KG1 (cell line): ENCODE measurements at places on chromosomes 12 and 14.

DNA sequence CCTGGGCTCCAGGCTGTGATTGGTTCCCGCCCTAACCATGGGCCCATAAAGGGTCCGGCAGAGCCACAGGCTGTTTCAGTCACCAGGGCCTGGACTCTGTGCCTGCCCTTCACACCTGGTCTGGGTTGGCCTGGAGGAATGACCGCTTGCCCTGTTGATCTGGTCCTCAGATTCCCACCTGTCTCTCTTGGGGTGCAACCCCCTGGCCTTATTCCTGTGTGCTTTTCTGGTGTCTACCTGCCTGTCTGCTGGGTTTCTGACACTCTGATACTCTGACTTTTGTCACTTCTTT lies 2.9 kb upstream of the KRT83 start:
- no peak for DNase-seq

DNA sequence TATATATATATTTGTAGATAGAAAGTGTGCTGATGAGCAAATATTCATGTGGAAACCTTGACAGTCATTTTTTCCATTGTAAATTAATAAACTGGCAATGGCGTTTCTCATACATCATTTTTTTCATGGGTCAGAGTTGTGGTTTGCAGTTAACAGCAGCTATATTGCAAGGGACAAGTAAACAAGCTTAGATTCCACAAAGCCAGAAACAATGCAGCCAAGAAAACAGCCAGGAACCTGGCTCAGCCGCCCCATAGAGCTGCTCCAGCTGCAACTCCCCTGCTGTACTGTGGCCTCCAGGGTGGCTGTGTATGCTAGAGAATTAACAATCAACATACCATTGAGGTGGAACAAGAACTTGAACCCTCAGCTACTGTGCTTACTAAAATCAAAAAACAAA lies 298.2 kb downstream of the TMEM132D start:
- no peak for DNase-seq

GRCh38 chr12:74891083-74891668 lies 318.5 kb downstream of the KCNC2 start:
- DNase-seq = no peak

- no peak for DNase-seq
These were observed 103.8 kb downstream of the OSBPL8 start for GRCh38 chr12:76455582-76456345.

GRCh38 chr14:68264260-68264569 lies 444.6 kb downstream of the RAD51B start:
- no peak for DNase-seq

- DNase-seq = no peak
These were observed 758.4 kb downstream of the BCL11B start for GRCh38 chr14:98513558-98513957.

DNA sequence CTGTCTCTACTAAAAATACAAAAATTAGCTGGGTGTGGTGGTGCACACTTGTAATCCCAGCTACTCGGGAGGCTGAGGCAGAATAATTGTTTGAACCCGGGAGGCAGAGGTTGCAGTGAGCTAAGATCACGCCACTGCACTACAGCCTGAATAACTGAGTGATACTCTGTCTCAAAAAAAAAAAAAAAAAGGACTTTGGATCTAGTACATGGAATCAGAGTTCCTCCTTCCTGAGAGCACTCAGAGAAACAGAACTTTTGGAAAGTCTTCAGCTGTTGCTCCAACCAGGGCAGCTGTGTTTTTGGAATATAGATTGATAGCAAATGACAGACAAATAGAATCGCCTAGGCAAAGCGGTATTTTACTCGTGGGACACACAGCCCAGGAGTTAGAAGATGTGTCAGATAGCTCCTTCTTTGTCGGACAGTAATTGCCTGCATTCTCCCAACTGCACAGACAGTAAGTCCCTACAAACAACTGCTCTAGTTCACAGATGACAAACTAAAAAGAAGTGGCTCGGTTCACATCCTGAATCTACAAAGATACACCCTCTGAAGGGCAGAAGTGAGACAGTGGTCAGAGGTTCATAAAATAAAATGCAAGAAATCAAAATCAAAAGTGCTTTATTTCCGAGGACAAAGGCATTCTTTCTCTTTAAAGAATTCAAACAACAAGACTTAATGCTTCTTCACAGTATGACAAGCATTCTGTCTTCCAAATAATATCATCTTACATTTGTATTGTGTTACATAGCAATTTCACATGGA lies 17.1 kb upstream of the NEK9 start:
- DNase-seq = no peak

- DNase-seq = no peak
These were observed 2.2 kb downstream of the TBPL2 start for GRCh38 chr14:55438066-55438683.

DNA sequence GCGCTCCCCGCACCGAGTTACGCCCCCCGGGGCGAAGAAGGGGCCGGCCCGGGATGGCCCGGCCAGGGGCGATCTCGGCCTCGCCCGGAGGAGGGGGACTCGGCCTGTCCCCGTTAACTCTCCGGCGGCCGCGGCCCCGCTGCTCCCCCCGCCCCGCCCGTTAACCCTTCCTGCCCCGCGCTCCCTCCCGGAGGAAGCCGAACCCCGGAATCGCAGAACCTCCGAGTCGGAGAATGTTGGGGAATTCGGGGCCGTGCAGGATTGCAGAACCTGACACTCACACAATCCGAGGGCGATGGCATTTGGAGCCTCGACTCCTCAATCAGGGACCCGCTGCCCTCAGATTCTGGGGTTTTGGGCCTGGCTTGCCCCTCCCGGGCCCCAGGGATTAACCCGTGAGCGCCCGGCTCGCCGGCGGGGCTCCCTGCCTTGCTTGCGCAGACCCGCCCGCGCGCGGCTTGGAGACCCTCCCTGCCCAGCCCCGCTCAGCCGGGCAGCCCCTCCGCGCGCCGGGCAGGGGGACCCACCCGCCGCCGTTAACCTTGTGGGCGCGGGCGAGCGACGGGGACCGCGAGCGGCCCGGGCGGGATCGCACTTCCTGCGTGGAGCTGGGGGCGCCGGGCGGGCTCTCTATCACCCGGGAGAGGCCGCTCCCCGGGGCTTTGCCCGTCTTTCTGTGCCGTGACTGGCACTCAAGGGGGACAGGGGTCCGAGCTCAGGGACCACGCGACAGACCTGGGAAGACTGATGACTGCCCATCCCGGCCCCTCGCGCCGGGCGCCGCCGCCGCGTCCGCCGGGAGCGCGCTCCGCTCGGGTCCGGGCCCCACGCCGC lies 18.8 kb downstream of the BEGAIN start:
- no peak for DNase-seq

DNA sequence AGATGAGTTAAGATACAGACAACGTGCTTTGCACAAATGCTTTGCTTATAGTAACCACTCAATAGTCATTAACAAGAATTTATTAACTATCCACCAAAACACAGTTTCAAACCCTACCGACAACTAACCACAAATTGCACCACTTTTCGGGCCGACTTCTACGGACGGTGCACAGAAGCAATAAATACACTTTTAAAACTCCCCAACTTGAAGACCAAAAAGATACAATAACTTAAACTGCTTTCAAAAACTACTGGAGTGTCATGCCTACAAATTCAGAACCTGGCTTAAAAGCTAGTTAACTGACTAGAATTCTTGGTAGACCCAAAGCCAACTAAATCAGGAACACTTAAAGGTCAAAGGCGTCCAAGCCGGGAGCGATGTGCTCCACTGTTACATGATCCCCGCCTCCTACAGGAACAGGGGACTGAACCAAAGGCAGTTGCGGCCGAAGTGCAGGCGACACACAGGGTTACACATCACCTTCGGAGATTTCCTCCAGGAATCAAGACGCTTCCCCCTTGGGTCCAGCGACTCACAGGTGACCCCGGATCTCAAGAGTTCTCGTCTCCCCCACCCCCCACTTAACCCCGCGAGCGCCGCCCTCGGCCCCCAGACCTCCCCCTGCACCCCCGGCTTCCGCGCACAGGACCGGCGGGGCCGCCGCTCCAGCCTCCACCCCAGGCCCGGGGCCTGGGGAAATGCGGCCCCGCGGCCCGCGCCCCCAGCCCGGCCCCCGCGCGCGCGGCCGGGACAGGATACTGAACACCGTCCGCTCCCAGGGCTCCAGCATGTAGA lies 507 bp downstream of the SPTSSA start:
- DNase-seq = peak; percentile 33

DNA sequence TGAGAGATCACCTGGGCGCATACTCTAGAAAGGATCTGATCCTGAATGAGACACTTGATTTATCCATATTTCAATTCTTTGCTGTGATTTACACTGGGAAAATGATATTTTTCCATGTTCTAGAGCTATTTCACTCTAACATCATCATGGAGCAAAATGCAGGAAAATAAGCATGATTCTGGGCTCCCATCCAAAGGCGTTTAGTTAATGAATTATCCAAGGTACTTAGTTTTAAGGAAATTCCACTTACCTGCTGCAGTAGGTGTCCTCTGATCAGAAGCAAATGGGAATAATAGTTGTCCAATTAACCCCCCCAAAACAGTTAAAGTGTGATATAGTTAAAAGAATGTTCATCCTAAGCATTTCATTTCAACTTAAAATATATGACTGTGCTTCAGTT lies 204.5 kb upstream of the PRKD1 start:
- no peak for DNase-seq

DNA sequence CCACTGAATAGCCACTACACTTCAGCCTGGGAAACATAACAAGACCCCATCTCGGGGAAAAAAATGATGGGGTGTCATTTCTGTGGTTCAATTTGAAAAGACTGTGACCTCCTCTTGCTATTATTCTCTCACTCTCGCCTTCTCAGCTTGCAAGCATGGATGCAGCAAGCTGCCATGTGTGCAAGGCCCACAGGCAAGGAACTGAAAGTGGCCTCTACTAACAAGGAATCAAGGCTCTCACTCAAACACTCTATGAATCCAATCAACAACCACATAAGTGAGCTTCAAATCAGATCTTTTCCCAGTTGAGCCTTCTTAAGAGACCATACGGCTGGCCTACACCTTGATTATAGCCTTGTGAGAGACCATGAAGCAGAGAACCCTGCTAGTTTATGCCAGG lies 17.9 kb upstream of the DHRS7 start:
- DNase-seq = no peak

DNA sequence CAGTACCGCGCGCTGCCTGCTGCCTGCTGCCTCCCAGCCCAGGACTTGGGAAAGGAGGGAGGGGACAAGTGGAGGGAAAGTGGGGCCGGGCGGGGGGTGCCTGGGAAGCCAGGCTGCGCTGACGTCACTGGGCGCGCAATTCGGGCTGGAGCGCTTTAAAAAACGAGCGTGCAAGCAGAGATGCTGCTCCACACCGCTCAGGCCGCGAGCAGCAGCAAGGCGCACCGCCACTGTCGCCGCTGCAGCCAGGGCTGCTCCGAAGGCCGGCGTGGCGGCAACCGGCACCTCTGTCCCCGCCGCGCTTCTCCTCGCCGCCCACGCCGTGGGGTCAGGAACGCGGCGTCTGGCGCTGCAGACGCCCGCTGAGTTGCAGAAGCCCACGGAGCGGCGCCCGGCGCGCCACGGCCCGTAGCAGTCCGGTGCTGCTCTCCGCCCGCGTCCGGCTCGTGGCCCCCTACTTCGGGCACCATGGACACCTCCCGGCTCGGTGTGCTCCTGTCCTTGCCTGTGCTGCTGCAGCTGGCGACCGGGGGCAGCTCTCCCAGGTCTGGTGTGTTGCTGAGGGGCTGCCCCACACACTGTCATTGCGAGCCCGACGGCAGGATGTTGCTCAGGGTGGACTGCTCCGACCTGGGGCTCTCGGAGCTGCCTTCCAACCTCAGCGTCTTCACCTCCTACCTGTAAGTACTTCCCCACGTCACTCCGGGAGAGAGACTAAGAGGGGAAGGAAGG lies at the start of gene LGR5:
LGR5 (plus strand) TSS at position 186 of the 732 bp plus-strand sequence; CDS start at position 469, 283 bp downstream.
- DNase-seq = no peak

GRCh38 chr14:64501411-64502171 lies 2.0 kb downstream of the ZBTB25 start:
- DNase-seq = no peak

GRCh38 chr12:119956047-119956446 lies 33.0 kb upstream of the BICDL1 start:
- no peak for DNase-seq

DNA sequence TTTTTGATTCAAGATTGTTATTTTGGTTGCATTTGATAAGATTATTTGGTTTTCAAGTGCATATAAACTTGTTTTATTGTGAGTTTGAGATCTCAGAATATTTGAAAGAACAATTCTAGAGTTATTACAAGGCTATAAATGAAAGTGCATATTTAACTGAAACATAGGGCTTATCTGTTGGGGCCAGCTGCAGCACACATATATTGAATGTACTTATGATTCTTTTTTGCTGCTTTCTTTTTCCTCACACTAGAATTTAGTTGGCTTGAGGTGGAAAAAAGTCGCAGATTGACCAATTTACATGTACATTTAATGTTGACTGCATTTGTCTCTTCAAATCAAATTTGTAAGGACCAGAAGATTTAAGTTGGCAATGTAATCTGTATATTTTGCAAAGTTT lies 88.0 kb downstream of the PCNX1 start:
- DNase-seq = no peak

DNA sequence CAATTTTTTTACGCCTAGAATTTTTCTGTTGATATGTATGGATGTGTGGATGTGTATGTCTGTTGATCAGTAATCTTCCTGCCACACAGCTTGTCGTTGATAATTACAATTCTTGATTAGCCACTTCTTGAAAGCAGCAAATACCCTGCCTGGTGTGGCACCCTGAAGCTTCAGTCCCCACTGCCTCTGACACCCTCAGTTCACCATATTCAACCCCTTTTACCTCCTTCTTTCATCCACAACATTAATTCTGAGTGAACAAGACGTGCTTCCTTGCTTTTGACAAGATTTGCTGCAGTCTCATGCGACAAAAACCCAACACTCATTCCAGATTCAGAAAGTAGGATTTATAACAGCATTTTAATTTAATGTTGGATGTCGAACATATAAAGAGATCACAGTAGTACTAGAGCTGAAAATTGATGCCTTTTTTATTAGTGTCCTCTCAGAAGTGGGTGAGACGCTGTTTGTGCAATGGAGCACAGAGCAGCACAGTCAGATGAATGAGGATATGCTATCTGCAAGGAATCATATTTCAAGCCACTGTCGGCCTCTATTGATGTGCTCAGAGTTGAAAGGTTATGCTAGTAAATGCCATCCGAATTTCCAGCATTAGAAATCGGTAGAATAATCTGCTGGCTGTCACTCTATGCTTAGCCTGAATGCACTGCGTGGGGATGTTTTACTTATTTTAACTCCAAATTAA lies 383.7 kb downstream of the EGLN3 start:
- DNase-seq = no peak

GRCh38 chr12:89781156-89781555 lies 72.5 kb upstream of the ATP2B1 start:
- no peak for DNase-seq

DNA sequence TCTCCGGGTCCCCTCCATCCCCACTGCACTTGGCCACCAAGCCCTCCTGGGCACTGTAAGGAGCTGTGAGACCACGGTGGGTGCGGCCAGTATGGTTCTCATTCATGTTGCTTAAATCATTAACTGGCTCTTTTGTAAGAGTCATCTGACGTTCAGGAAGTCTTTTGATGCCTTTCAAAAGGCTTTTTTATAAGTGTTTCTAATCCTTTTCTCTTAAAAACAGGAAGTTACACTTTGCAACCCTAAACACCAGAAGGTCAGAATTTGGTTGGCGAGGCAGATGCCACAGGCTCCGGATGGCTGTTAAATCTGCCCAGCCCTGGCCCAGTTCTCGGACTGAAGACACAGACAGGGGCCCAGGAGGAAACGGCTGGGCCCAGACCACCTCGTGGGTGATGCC lies 26.1 kb upstream of the DIO3 start:
- peak; percentile 12 for DNase-seq
